ENCODE measurements at places on chromosomes 7 and 10.

GRCh38 chr7:92158660-92159575 lies 20.0 kb downstream of the LRRD1 start:
- DNase-seq = no peak

DNA sequence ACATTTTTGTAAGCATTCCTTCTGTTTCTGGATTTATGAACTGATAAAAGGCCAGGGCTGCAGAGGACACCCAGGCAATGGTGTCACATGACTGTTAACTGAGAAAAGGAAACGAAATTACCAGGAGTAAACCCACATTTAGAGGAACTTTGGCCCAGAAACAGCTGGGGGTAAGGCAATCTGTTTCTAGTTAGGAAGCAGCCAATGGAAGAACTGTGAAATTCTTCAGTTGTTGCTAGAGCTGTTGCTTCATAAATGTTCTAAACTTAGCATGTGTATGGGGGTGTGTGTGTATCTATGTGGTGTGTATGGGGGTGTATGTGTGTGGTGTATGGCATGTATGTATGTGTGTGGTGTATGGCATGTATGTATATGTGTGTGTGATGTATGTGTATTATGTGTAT lies 11.8 kb upstream of the PDCD4 start:
- DNase-seq = no peak

DNA sequence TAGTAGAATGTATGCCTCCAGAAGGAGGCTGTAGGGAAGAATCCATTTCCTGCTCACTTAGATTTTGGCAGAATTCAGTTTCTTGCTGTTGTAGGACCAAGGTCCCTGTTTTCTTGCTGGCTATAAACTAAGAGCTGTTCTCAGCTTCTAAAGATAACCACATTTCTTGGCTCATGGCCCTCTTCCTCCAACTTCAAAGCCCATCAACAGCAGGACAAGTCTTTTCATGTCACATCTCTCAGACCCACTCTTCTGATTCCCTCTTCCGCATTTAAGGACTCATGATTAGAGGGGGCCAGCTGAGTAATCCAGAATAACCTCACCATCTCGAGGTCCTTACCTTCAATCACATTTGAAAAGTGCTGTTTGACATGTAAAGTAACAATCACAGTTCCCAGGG lies 8.2 kb upstream of the LSM8 start:
- DNase-seq = no peak

DNA sequence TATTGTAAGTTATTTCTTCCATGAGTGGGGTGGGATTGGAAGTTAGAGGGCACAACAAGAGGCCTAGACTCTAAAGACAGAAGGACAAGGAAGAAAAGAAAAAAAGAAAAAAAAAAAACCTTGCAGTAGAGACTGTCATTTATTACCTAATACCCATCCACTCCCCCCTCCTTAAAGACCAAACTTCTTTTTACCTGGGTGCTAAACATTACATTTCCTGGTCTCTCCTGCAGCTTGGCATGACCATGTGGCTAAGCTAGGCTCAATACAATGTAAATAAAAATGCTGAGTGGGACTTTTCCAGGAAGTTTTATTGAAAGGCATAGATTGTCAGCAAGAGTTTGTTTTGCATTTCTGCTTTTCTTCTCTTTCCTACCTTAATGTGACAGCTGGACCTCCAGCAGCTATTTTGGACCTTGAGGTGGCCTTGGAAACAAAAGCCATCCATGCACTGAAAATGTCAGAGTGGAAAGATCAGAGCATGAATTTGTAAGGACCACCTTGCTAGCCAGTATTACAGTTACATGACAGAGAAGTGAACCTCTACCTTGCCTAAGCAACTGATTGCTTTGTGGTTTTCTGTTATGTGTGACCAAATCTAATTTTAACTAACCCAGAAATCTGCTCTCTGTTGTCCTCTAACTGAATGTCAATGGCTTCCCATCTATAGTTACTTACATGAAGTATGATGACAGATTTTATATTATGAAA lies 81.3 kb upstream of the SFMBT2 start:
- no peak for DNase-seq

DNA sequence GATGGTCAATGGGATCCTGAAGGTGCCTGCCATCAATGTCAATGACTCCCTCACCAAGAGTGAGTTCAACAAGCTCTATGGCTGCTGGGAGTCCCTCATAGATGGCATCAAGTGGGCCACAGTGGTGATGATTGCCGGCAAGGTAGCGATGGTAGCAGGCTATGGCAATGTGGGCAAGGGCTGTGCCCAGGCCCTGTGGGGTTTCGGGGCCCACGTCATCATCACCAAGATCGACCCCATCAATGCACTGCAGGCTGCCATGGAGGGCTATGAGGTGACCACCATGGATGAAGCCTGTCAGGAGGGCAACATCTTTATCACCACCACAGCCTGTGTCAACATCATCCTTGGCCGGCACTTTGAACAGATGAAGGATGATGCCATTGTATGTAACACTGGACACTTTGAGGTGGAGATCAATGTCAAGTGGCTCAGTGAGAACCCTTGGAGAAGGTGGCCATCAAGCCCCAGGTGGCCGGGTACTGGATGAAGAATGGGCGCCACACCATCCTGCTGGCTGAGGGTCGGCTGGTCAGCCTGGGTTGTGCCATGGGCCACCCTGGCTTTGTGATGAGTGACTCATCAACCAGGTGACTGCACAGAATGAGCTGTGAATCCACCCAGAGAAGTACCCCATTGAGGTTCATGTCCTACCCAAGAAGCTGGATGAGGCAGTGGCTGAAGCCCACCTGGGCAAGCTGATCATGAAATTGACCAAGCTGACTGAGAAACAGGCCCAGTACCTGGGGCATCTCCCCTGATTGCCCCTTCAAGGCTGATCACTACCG lies 63.0 kb upstream of the ANTXRL start:
- DNase-seq = no peak

DNA sequence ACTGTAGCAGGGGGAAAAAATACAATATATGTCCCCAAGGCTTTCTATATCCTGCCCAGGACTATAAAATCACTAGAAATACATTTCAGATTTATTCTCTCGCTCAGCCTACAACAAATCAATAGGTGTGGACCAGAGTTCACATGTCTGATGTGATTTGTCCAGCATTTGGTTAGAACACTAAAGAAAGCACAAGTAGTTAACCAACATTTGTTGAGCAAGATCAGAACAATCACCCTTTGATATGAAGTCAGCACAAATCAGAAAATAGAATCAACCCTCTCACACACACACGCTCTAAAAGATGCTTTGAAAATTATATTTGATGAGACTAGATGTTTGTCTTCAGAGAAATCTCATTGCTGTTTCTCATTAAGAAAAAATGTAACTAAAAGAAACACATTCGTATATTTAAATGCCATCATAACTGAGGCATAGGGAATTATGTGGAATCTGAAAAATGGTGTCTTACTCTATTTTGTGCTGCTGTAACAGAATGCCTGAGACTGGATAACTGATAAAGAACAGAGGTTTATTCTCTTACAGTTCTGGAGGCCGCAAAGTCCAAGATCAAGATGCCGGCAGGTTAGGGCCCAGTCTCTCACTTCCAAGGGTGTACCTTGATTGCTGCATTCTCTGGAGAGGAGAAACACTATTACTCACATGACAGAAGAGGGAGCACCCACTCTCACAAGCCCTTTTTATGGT lies 10.5 kb downstream of the AKR1D1 start:
- no peak for DNase-seq

DNA sequence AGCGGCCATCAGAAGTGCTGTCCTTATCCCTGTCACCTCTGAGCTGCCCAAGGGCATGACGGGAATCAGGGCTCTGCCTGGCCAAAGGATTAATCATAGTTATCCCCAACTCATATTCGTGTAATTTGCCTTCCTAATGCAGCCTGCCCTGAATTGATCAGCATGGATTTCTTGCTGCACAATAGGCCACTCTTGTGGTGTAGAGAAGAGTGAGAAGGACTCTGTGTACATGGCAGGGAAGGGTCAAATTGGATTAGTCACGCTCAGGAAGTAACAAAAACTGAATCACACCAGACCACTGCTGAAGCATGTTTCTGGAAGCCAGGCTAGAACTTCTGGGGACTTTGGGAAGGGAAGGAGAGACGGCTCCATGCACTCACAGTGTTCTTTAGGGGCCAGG lies 227.0 kb downstream of the BUB3 start:
- no peak for DNase-seq

DNA sequence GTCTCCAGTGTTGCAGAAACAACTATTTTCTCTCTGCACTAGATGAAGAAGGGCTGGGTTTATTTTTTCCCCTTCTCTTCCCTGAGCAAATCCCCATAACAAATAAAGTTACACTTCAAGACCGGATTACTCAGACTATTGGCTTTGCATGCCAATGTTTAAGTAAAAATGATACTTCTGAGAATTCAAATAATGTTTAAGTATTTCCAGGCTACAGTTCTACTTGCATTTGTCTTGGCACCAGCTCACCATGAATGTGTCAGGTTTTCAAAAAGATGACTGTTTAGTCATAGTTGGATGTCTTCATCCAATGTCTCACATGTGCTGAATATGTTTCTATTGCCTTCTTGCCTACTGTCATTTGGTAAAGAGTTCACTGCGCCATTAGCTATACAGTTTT lies 912.6 kb downstream of the GATA3 start:
- DNase-seq = no peak

DNA sequence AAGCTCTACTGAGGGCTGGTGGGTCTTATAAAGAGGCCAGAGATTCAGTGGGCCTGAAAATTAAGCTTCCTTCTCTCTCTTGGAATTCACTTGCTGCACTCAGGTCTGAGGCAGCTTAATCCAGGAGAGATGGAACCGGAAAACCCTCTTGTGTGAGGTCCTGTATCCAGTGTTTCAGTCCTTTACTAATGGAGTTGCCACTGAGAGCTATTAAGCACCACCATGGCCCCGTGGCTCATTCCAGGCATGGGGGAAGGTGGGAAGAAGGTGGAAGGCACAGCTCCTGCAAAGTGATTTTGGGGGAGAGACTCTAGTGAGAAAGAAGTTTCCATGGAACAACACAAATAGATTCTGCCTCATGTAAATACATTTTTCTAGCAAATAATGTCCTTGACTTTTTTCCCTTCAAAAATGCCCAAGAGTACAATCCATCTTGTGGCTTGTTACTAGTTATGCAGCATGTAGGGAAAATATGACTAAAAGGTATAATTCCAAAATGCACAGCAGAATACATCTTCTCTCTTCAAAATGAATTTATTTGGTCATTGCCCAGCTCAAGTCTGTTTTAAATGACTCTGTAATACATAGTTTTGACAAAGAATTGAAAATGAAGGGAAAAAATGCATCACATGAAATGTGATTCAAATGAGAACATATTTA lies 46.7 kb upstream of the FOXI2 start:
- DNase-seq = no peak

GRCh38 chr10:122052701-122053100 lies 63.7 kb downstream of the TACC2 start:
- no peak for DNase-seq

- no peak for DNase-seq
Observed at GRCh38 chr7:156680281-156680680, 39.7 kb downstream of the RNF32 start.

GRCh38 chr7:71430246-71430645 lies 298.3 kb downstream of the GALNT17 start:
- no peak for DNase-seq

DNA sequence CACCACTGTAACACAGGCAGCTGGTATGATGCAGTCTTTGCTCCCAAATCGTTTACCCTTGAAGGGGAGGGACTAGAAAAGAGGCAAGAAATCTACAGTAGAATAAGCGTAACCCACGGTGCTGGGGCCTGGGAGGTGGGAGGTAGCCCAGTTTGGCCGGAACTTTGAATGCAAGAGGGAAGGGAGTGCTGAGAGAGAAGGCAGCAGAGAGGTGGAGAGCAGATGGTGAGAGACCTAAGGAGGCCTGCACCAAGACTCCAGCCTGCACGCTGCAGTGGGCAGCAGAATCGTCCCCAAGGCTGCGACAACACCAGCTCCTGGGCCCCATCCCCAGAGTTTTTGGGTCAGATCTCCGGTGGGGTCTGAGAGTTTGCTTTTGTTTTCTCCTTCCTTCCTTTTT lies 547.5 kb downstream of the GALNT17 start:
- no peak for DNase-seq

DNA sequence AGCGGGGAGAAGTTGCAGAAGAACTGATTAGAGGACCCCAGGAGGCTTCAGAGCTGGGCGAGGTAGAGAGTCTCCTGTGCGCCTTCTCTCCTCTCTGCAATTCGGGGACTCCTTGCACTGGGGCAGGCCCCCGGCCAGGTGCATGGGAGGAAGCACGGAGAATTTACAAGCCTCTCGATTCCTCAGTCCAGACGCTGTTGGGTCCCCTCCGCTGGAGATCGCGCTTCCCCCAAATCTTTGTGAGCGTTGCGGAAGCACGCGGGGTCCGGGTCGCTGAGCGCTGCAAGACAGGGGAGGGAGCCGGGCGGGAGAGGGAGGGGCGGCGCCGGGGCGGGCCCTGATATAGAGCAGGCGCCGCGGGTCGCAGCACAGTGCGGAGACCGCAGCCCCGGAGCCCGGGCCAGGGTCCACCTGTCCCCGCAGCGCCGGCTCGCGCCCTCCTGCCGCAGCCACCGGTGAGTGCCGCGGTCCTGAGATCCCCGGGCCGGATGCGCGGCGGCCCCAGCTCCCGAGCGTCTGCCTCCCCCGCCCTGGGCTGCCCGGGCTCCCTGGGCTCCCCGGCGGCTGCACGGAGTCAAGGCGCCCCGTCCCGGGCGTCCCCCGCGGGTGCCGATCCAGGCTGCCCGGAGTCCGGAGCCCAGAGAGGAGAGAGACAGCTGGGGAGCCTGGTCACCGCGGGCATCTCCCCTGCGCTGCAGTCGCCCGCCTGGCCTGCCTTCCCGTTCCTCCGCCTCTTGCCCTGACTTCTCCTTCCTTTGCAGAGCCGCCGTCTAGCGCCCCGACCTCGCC lies at the start of gene PLAU:
TSS of gene PLAU (plus strand) at position 369 of the 789 bp plus-strand sequence. CDS start 424 bp downstream, outside the sequence.
- peak; percentile 58 for DNase-seq

DNA sequence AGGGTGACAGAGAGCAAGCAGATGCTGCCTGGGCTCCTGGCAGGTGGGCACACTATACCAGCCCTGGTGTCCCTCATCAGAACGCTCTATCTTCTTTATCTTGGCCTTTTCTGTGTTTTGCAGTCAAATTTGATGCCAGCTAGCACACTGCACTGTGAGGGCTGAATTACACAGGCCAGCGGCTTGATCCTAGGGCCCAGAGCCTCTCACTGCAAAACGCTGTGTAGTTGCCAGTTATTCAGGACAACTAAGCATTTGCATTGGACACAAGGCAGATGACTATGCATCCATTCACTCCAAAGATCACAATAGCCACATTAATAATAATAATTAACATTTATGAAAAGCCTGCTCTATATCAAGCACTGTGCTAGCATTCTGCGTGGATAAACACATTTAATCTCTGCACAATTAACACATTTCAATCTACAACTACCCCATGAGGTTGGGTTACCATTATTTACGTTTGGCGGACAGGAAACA lies 100.3 kb downstream of the PAXIP1 start:
- DNase-seq = no peak

DNA sequence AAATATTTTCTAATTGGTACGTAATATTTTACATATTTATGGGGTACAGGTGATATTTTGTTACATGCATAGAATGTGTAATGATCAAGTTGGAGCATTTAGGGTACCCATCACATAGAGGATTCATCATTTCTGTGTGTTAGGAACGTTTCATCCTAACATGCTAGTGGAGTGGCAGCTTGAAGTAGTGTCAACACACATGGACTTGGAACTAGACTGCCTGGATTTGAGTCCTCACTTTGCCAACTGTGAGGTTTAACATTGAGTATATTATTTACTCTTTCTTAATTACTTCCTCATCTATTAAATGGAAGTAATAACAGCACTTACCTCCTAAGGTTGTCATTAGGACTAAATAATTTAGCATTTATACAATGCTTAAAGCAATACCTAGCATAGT lies 241.9 kb downstream of the PLXDC2 start:
- no peak for DNase-seq

All from CD4-positive, alpha-beta T cell treated with Interleukin-6 for 4 hours (primary cell).